ENCODE measurements at places on chromosomes 5 and 9.

DNA sequence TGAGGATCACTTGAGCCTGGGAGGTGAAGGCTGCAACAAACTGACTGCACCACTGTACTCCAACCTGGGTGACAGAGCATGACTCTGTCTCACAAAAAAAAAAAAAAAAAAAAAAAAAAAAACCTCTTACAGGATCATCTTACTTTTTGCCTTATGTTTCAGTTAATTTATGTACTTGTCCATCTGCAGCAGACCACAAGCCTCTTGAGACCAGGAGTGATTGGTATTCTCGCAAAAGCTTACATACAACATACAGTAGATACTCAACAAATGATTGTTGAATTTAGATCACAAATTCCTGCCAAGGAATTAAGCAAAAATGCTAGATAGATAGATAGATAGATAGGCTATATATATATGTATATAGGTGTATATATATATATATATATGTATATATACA, 12.4 kb downstream of the CEMIP2 start:
- DNase-seq = no peak

DNA sequence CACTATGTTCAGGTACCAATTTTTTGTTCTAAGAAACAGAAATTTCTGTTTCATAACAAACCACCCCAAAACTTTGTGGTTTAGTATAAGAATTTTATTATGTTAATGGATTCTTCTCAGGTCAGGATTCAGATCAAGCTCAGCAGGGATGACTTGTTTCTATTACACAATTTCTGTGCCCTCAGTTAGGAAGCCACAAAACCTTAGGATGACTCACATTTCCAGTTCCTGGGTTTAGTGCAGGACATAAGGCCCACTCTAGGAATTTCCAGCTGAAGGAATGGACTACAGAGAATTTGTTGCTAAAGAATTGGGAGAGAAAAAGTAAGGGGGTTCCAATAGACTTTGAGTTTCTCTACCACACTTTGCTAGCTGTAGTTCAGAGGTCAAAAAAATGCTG, 629.3 kb downstream of the ANXA1 start:
- DNase-seq = no peak

DNA sequence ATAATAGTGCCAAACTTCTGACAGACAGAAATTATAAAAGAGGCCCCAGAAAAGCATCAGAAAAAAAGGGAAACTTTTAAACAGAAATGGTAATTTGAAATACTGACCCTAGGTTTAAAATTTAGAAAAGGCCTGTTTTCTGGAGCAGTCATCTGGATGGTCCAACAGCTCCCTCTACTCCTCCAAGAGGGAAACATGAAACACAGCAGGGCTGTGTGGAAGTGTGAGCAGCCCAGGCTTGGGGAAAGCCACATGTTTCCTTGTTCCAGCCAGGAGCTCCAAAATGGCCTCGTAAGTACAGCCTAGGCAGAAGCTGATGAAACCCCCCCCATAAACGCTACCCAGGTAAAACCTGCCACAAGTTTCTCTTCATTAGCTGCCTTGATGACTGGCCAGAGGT, 499.3 kb upstream of the ADAMTS16 start:
- DNase-seq = peak; percentile 37

GRCh38 chr5:60630179-60630578, 69.8 kb downstream of the DEPDC1B start:
- DNase-seq = no peak

DNA sequence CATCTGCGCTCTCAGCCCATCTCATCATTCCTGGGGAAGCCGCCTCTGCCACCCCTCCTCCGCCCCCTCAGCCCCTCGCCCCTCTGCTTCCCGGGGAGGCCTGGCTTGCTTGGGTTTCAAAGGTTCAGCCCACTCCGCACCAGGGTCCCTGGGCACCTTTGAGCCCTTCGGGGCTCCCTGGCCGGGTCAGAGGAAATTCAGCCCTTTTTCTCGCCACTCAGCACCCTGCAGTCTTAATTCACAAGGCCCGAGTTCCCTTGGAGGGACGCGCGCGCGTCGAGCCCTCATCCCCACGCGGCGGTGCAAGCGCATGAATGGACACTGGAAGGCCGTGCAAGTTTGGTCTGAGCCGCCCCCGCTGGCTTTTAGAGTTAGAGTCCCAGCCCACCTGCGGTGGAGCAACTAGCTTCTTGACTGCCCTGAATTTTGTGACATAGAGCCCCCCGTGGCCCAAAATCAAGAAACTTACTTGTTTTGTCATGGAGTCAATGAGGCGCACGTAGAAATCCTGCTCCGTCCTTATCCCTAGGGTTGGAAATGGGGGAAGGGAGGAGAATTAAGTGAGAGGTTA, 4.5 kb downstream of the EBF1 start:
- DNase-seq = no peak

GRCh38 chr9:14136047-14136635, 177.8 kb downstream of the NFIB start:
- no peak for DNase-seq

GRCh38 chr5:160692271-160692670, 159.7 kb downstream of the ATP10B start:
- DNase-seq = no peak

GRCh38 chr5:162842727-162843126, 594.7 kb upstream of the CCNG1 start:
- no peak for DNase-seq

GRCh38 chr9:124506433-124506832, 766 bp downstream of the NR5A1 start:
- DNase-seq = no peak

DNA sequence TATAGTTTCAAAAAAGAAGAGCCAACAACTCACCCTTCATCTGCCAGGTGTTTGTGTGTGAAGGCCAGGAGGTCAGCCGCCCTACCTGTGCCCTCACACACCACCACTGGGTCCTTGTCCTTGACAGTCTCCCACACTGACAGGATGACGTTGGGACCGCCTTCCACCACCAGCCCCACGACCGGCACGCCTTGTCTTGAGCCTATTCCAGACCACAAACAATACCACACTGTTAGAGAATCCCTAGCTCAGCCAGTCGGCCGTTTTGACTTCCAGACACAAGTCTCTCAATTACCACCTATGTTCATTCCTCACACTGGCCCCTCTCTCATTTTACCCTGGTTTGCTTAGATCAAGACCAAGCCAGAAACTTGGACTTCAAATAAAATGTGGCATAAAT, 66.1 kb downstream of the TRPM6 start:
- DNase-seq = no peak

DNA sequence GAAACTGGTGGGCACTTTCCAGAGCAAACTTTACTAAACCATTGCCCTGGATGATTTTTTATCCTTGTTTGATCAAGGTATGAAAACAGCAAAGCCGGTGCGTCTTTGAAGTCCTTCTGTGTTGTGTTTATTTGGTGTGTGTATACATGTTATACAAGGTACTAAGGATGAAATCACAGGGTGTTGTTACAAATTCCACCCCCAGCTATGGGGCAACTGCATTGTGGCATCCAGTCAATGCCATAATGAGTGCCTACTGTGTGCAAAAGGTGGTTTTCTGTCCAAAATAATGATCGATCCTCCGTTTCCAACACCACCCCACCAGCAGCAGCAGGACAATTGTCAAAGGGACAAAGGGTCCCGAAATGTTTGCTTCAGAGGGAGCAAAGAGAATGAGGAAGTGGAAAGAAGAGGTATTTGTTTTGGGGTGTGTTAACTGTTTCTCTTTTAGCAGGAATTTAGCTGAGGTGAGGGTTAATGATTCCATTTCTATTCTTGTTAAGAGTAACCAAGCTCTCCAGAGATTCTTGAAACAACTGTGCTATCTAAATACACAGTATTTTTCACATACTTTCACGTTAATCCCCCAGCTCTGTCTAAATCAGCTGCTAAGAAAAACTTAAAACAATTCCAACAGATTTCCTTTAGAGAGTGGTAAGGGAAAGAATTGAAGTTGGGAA, 568.7 kb upstream of the KLF4 start:
- DNase-seq = no peak

- DNase-seq = no peak
Observed at GRCh38 chr5:127856292-127856691, 153.1 kb downstream of the CCDC192 start.

DNA sequence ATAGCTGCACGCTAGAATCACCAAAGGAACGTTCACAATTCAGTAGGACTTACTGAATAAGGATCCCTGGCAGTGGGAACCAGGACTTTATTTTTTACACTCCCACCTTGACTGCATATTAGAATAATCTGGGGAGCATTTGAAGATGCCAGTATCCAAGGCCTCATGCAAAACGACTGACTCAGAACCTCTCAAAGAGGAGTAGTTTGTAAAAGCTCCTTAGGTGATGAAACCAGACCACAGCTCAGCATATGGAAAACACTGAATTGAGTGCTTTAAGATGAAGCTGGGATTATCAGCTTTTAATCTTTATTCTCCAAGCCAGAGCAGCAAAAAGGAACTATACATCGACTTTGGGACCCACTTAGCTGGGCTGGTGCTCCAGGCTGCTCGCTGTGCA, 288.3 kb downstream of the MLLT3 start:
- DNase-seq = no peak

Measured in NCI-H1048 (cell line).